ENCODE measurements at places on chromosomes 16 and 17.

GRCh38 chr16:637081-638018, 1.2 kb upstream of the METTL26 start:
- peak; percentile 86 for DNase-seq

- no peak for DNase-seq
Measured at GRCh38 chr16:65306722-65307121, 184.9 kb upstream of the CDH11 start.

- DNase-seq: no peak
Measured at GRCh38 chr17:28635506-28635905, 9.5 kb downstream of the BLTP2 start.

DNA sequence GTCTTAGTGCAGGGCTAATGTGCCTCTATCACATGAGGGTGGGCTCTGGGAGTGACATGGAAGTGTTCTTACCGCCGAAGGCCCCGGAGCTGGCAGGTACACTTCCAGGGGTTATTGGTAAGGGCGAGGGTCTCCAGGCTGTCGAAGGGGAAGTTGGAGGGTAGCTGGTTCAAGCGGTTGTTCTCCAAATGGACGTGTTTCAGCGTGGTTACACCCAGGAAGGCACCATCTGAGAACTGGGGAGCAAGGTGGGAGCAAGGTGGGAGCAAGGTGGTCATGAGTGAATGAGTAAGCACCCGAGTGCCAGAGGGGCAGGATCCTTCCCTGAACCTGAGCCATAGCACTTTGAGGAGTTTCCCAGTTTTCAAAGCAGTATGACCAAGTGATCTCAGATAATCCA, 3.0 kb downstream of the CHAD start:
- no peak for DNase-seq

GRCh38 chr17:73389411-73389810, 77.6 kb upstream of the CDC42EP4 start:
- no peak for DNase-seq

- no peak for DNase-seq
Measured at GRCh38 chr17:68783861-68784260, 171.3 kb downstream of the ABCA8 start.
